Sciatic nerve (tissue), 2 donors: ENCODE measurements at places on chromosomes 2 and 18.

GRCh38 chr18:31099450-31100230, 2.6 kb downstream of the DSC2 start:
- DNase-seq, result no peak

- peak; percentile 92 for DNase-seq
These were observed 136.5 kb downstream of the CTIF start for GRCh38 chr18:48675352-48675761.

DNA sequence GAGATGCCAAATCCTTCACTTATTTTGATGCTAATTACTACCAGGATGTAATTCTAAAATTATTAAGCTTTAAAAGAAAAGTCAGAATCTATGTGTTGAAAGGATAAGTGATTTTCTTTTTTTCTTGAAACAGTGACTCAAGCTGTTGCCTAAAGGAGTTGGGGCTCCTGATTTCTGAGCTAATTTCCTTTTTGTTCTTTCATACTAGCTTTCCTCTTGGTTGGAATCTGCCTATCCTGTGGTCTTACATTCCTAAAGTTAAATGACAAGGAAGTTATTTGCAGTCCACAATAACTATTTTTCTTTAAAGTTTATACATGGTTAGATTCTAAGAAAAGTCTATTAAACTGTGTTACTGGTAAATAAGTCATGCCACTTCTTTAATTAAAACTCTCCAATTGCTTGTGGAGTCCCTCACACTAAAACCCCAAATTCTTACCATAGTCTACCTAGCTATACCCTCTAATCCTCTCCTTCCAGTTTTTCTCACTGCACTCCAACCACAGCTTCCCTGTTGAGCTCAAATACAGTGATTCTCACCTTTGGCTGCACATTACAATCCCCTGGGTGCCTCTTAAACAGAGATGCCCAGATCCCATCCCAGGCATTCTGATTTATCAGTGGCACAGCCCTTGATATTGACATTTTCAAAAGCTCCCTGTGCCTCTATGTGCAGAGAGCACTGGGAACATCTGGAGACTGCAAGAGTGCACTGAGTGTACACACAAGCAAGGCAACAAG, 63.3 kb upstream of the EFEMP1 start:
- DNase-seq, result no peak

DNA sequence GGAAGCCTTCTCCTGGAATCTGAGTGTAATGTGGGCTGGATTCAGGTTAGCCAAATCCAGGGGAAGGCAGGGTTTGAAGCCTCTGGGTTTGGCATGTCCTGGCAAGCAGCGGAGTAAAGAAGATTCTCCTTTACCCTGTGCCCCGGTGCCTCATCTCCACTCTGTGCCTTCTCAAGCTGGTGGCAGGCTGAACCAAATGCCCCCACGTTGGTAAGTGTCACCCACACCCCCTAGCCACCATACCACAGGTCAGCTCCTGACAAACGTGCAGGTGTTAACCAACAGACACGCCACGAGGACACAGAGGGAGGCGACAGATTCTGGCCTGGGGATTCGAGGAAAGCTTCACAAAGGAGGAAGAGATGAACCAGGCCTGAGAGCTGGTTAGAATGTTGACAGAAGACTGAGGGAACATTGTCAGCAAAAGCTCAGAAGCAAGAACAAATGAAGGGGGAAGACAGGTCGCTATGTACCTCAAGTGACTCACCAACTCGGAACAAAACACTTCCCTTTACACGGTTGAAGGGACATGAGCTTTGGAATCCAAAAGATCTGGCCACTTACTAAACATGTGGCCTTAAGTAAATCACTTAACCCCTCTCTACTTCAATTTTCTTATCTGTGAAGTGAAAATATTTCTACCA, 85.2 kb upstream of the LCLAT1 start:
- DNase-seq, result no peak

- peak; percentile 86 for DNase-seq
These were observed 28.4 kb upstream of the CASP8 start for GRCh38 chr2:201231781-201232466.

DNA sequence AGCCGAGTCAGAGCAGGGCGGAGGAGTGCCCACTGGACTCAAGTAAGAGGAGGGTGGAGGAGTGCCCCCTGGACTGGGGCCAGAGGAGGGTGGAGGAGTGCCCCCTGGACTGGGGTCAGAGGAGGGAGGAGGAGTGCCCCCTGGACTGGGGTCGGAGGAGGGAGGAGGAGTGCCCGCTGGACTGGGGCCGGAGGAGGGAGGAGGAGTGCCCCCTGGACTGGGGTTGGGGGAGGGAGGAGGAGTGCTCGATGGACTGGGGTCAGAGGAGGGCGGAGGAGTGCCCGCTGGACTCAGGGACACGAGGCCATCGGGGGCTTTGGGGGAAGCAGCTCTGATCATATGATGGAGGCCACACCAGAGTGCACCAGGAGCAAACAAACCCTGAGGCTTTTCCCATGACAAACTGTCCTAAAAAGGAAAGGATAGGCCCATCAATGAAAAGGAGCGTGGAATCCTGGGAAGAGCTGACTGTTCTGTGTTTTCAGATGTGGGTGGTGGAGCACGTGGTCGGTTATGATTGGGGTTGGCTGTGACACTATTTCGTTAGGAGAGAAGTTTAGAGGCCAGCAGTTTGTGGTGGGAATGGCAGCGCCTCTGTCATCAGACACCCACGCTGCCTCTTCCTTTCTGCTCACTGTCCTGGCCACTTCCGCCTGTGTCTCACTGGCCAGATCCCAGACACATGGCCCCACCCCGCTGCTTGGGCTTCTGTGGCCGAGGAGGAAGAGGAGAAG, 24.5 kb upstream of the HPCAL1 start:
- DNase-seq, result peak; percentile 84
